ENCODE measurements at places on chromosomes 13 and 19.

- no peak for DNase-seq
Observed at GRCh38 chr13:72565893-72566292, 161.5 kb downstream of the MZT1 start.

DNA sequence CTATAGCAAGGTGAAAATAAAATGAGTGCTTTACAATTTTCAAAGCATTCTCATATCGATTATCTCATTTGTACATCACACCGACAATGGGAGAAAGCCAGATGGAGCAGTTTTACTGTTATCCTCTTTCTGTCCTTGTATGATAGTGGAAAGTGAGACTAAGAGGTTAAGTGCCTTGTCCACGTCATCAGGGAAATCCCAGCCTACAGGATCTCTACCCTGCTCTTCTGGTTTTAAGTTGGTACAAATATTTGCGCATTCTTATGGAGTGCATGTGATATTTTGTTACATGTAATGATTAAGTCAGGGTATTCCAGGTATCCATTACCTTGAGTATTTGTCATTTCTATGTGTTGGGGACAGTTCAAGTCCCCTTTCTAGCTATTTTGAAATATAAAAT, 12.4 kb upstream of the ENOX1 start:
- no peak for DNase-seq

DNA sequence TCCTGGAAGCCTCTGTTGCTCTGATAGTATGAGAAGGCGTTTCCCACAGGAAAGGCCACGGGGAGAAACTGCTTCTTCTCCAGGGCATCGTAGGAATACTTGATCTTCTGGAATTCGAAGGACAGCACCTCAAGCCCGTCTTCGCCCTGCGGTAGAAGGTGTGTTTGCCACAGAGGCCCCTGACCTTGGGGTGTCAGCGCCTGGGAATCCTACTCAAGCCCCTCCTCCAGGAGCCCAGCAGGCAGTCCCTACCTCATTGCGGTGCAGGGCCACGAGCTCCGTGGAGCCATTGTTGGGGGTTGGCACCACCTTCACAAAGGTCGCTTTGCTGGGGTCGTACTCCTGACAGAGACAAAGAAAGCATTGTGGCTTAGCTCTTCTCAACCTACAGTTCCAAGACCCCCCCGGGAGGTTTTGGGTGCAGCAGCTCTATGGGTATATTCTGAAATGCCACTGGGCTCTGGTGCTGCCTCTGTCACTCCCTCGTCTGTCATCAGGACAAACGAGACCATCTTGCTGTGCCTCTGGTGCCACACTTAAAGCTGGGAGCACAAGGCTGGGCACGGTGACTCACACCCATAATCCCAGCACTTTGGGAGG, 3.7 kb downstream of the ATP13A1 start:
- DNase-seq: no peak

DNA sequence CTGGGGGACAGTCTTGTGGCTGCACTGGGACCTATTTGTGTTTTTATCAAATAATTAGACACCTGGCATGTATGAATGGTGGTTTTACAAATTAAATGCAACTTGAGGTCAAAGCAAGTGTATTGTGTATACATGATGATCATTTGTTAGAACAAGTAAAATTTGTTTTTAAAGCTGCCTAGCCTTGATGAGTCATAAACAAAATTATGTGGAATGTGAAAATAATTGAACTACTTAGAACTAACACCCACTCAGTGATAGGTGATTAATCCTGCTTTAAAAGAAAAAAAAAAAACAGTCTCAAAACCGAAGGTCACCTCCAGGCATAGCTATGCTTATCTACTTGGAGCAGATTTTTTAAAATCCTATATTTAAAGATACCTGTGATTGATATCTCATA, 770.3 kb upstream of the SLITRK5 start:
- DNase-seq: no peak

DNA sequence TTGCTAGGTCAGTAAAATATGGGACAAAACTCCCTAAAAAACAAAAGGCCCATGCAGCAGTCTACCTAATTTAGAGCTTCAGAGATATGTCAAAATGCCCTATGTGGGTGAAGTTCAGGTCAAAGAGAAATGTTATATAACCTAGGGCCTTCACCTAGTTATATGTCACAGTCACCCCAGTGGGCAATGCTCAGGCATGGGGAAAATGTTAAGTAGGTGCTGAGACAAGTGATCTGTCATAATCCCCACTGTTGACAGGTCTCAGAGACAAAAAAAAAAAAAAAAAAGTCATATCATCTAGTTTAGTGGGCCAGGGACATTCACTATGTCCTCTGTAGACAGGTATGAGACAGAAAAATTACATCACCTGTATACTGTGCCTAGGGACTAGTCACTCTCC, 128.6 kb upstream of the ZNF91 start:
- DNase-seq: no peak

DNA sequence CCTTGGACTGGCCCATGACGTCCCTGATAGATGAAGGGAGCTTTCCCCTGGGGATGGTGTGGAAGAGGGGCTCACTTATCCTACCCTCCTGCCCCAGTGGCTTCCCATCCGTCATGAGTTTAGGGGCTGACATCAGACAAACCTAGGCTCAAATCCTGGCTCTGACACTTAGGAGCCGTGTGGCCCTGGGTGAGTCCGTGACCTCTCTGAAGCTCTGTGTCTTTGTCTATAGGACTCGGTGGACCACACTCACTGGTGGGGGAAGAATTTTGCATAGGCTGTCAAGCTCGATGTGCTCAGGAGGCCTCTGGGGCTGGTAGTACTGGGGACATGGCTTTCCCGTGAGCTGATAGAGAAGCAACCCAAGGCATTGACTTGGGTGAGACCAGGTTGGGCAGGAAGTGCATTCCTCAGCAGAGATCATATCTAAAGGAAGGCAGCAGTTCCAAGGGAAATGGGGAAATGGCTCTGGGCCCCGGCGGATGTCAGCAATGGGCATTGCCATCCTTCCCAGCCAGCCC, 17.4 kb upstream of the AP1M2 start:
- DNase-seq: no peak

- DNase-seq: no peak
Observed at GRCh38 chr13:26705536-26705935, 55.0 kb downstream of the GPR12 start.

DNA sequence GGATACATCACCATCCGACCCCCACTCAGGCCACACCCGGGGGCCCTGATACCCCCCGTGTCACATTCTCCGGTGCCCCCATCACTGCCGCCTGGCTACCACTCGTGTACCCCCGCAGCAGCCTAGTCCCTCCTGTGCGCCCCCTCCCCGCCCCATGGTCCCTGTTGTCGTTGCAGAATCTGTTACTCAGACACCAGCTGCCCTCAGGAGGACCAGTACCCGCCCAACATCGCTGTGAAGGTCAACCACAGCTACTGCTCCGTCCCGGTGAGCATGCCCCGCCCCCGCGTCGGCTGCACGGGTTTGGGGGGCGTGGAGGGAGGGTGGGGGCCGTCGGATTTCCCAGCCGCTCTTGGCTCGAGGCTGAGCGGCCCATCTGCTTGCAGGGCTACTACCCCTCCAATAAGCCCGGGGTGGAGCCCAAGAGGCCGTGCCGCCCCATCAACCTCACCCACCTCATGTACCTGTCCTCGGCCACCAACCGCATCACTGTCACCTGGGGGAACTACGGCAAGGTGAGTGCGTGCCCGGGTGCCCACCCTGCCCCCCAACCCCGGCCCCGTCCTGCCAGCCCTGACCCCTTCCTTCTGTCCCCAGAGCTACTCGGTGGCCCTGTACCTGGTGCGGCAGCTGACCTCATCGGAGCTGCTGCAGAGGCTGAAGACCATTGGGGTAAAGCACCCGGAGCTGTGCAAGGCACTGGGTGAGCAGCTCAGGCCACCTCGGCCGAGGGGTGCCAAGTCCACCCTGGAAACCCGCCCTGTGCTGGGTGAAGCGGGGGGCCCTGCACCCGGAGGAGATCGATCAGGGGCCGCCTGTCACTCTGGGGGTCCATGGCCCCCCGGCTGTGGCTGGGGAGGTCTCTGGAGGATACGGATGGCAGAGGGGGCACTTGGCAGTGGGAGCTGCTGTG, 21.1 kb downstream of the PIAS4 start:
- DNase-seq: no peak

DNA sequence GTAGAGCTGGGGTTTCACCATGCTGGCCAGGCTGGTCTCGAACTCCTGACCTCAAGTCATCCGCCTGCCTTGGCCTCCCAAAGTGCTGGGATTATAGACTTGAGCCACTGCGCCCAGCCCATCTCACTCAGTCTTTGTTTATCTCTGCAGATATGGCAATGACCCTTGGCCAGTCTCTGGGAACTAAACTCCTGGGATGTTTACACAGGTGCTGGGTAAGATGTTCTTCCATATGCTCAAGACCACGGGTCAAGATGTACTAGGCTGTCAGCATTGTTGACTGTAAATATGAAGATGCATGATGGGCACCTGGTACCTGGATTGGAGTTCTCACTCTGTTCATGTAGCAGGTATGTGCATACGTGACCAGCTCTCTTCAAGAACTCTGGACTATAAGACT, 35.8 kb downstream of the ZNF473 start:
- no peak for DNase-seq

Measured in stimulated activated CD4-positive, alpha-beta T cell treated with anti-CD3 and anti-CD28 coated beads, Interleukin-1b, Interleukin-23, amount 100 ng/mL, for 48 hours (primary cell).